ENCODE measurements at places on chromosomes 2 and 18.

GRCh38 chr2:20580690-20581437 lies 70.0 kb downstream of the HS1BP3 start:
- no peak for DNase-seq

DNA sequence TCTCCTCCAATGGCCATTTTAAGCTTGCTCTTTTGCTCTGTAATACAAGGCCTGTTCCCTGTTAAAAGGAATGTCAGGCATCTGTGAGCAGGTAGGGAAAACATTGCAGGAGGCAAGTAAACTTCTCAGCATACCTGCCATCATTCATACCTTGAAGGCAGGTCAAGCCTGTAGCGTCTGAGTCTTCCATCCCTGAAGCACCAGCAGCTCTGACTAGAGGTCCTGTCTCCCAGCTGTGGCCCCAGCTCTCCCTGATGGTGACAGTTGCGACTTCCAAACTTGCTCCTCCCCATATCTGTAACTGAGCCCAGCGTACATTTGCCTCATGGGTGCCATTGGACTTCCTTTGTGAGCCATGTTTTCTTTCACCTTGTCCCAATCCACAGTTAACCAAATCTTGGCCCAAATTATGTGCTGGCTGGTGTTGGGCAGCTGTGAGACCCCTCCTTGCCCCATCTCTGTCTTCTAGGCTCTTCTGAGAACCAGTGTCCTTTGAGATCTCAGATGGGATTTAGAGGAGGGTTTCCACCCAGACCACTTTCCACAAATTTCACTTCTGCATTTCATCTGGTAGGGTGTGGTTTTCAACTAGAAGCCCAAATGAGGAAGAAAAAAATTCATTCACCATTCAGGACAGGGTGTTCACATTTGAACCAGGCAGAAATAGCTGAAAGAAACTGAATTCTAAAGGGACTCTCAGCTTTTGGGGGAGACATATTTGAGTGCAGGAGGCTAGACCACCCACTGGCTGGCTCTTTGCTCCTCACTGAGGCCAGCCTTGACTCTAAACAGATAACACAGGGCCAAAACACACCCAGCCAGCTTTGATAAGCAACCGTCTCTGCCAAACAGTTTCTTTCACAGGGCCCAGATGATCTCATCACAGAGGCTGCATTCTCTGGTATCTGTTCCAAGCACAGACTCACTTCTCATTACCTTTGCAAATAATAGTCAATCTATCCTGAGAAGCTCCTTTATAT lies 66.4 kb upstream of the MSH2 start:
- DNase-seq, result no peak

DNA sequence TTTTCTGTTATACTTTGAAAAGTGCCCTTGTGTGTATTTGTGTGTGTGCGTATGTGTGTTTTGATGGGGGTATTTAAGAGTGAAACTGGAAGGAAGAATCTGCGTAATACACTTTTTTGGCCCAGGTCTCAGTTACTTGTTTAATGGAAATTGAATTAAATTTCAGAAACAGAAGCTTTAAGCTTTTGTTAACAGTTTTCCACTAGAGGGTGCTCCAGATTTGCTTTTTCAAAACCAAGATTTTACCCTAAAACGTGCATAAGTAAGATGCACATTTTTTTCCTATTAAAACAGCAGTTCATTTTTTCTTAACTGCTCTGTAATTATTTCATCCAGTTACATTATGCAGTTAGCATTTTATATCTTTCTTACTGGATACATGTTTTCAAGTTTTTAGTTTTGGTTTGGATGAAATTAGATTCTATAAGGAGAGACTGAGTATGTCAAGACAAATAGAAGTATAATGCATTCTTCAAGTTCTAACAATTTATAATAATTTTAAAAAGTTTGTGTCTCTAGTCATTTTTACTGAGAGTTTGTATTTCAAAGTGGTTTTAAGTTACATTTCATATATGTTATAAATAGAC lies 97.2 kb downstream of the PIK3C3 start:
- no peak for DNase-seq

DNA sequence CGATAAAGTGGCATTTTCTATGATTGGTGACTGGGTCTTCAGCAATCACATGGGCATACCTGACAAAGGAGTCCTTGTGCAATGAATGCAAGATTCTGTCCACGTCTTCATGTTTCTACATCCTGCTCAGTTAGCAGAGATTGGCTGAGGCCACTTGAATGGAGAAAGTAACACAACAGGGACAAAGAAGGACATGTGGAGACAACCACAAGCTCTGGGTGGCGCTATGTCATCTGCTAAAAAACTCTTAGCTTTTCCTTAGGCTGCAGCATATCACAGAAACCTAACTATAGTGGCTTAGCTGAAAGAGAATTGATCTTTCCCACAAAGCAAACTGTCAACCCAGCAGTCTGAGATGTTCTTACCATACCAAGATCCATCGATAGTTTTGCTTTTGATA lies 1109.7 kb downstream of the SOCS6 start:
- no peak for DNase-seq

GRCh38 chr18:8668381-8668780 lies 37.0 kb upstream of the MTCL1 start:
- no peak for DNase-seq

GRCh38 chr2:173762221-173762620 lies 203.0 kb downstream of the SP3 start:
- no peak for DNase-seq

DNA sequence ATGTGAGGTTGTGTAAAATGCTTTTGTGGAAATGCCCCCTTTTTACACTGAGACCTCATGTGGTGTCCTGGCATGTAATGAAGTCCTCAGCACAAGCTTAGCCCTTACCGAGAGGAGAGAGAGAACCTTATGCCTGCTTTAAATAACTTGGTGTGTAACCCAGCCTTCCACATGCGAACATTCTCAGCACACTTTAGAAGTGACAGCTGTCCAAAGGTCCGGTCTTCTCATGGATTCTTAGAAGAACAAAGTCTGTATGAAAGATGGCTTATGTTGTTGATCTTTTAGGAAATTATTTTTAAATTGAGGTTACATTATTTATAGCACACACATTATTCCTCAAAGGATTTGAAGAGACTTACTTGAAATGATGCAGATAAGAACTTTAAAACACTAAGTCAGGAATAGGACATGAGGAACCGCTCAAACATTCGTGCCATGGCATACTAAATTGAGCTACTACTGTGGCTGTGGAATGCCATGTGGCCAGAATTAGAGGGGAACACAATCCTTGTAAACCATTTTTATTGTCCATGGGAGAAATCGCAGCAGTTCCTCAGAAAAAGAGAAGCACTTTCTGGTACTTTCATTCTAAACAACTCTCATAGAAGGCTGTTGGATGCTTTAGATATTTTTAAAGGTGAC lies 79.6 kb downstream of the WDSUB1 start:
- no peak for DNase-seq

GRCh38 chr2:27552941-27553340 lies 29.9 kb upstream of the ZNF512 start:
- DNase-seq, result no peak

DNA sequence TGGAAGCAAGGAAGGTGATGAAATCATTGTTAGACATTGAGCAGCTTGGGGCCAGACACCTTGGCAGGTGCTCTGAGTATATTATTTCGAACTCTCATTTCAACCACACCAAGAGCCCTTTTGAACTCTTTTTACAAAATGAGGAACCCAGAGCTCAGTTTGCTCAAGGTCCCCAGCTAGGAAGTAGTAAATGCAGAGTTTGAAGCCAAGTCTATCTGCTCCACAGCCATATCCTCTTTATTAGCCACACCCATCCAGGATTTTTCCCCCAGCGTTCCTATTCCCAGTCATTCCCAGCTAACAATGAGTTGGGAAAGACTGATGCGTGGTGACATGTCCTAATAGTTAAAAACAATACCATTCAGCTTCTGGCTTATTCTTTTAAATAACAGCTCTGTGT lies 40.2 kb downstream of the SEMA4F start:
- no peak for DNase-seq

DNA sequence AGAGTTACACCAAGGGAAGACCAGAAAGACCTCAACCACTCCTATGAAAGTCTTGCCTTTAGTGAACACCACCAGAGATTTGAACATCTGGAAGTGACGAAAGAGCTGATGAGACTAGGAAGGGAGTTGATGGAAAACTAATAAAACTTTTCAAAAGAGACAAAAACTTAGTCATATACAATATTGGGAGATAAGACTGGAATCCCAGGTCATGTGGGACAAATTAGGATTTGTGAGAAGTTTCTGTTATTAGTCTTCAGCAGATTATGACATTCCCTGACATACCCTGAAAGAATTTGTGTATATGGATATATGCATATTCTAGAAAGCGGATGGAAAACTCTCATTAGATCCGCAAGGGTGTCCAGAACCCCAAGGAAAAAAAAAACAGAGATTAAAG lies 145.0 kb upstream of the LTBP1 start:
- DNase-seq, result no peak

DNA sequence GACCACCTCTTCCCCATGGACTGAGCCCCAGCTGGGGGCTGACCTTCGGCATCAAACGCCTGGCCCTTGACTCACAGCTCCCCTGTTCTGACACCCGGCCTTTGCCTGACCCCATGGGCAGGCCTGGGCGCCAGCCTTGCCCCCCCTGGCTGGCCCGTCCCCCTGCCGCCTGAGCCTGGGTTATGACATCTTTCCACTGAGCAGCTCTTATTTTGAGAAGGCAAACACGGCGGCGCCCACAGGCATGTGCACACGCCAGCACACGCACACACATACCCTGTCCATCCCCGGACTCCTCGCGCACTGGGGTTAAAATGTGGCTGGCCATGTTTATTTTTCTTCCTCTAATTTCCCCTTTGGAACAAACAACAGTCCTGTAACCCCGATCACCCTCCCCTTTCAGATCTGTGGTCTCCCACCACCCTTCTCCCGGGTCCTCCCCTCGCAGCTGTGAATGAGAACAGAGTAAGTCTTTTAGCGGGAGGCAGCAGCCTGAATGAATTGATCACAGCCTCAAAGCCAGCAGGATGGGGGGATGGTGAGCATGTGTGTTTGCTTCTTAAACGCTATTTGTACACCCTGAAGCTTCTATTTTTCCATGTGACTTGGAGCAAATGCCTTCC lies 11.8 kb upstream of the ATOH8 start:
- DNase-seq, result no peak

DNA sequence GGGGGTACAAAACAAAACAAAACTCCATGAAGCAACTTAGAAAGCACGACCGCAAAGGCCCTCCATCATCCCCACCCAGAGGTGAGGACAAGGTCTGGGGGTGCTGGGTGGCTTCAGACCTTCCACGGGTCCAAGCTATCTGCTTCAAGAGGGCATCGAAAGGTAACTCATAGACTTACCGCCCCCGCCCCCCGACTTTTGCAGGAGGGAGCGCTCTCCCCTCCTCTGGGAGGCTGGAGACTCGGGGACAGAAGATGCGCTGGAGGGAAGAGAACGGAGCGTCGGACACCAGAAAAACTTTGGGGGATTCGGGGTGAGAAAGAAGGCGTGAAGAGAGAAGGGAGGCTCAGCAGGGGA lies 300 bp upstream of the STON1 start:
- peak; percentile 7 for DNase-seq

DNA sequence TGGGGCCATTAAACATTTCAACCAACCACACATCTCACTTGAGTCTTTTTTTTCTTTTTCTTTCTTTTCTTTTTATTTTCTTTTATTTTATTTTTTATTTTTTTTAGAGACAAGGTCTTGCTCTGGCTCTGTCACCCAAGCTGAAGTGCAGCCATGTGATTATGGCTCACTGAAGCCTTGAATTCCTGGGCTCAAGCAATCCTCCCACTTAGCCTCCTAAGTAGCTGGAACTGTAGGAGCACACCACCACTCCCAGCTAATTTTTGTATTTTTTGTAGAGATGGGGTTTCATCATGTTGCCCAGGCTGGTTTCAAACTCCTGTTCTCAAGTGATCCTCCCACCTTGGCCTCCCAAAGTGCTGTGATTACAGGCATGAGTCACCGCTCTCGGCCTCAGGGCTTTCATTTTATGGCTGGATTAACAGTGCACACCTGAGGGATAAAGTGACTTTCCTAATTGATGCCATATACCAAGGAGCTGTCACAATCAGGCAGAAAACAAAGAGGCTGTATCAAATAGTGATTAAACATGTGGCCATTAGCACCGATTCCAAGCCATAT lies 21.5 kb downstream of the KIAA2012 start:
- no peak for DNase-seq

DNA sequence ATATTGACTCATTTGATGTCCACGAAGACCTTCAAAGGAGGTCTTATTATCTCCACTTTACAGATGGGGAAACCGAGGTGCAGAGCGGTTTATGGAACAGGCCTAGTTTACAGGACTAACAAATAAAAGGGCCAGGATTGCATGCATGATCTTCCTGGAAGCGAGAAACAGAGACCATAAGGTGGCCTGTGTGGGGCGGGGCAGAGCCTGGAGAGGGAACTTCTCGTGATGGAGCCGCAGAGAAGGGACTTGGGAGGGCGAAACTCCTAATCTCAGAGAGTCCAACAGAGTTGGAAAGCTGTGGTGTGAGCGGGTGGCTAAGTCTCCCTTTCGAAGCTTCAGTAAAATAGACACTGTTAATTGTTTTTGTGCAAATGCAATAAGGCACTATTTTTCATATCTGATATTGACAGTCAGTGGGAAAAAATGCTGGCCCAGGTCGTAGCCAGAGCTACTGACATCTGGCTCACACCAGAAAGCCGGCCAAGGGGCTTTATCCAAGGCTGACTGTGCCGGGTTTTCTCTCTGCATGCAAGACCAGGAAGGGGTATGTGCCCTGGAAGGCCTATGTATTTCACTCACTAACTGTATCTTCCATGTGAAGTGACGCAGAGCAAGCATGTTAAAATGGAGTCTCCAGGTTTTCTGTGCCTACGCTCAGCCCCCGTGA lies 4.5 kb downstream of the INPP5D start:
- no peak for DNase-seq

- DNase-seq, result no peak
These were observed 114.0 kb downstream of the PIK3C3 start for GRCh38 chr18:42069036-42069435.

DNA sequence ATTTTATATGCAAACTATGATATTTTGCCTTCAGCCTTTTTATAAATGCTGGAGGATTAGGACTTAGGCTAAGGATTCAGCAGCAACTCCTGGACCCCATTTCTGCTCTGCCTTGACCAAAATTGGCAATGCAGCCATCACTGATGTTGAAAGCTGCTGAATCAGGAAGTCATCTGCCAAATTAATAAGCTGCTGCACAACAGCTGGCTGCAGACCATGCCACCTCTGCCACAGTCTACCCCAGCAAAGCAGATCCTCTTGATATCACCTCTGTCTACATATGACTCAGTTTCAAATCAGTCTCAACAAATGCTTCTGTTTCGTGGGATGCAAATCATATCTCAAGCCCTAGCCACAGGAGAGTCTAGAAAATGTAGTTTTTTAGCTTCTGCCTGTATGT lies 7.1 kb upstream of the SOS1 start:
- DNase-seq, result peak; percentile 63
